Urothelium cell line (cell line): ENCODE measurements at places on chromosomes 5 and 9.

DNA sequence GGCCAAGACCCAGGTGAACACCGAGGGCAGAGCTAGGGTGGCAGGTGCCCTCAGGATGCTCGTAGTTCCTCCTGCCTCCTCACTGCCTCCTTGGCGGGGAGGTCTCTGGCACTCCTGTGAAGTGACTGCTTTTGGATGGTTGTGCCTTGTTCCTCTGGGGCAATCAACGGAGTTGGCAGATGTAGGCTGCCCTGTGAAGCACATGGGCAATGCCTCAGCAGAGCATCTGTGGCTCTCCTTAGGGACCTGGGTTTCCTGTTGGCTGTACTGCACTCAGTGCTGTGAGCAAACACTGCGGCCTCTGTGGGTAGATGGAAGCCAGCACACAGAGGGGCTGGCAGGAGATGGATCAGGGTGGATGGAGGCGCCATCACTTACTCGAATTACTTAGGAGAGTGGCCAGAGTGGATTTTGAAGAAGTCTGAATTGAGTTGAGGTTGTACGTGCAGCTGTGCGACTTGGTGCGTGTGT lies 71.4 kb upstream of the COL5A1 start:
- no peak for DNase-seq

- no peak for DNase-seq
Measured at GRCh38 chr5:101782352-101783103, 513.6 kb downstream of the SLCO4C1 start.

DNA sequence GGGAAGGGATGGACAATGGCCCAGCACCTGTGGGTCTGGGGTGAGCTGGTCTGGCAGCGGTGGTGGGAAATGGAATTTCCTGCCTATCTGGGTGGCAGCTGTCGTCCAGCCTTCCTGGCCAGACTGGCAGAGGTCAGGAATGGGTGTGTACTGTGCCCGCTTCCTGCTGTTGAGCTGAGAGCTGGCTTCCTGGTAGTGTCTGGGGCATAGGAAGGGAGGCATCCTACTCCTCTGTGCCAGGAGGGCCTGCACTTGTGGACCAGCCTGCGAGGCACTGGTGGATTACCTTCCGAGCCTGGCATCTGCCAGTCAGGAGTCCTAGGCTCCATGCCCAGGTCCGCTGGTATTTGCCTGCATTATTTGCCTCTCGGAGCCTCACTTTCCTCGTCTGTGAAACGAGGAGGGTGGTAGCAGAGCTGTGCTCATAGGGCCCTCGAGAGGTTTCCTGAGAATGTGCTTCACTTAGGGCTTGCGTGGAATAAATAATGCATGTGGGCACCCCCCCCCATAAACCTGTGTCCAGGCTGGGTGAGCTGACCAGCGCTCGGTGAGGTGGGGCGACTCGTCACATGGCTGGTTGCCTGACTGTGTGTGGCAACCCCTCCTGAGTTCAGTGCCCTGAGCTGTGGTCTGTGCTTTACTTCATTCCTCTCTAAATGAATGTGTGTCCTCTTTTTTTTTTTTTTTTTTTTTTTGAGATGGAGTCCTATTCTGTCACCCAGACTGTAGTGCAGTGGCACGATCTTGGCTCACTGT lies 47.7 kb downstream of the HMCN2 start:
- DNase-seq: no peak

DNA sequence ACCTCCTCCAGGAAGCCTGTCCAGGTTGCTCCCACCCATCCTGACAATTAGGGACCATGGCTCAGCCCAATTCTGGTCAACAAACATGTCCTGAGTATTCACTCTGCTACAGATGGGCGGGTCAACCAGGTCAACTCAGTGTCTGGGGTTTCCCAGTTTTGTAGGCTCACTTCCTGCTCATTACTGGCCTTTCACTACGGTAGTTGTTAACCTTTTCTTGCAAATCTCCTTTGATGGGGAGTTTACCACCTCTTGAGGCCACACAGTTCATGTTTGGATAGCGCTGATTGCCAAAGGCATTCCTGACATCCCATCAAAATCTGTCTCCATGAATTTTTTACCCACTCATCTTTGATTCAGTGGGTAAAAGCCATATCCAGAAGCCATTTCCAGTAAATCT lies 13.8 kb downstream of the TMEM8B start:
- no peak for DNase-seq

DNA sequence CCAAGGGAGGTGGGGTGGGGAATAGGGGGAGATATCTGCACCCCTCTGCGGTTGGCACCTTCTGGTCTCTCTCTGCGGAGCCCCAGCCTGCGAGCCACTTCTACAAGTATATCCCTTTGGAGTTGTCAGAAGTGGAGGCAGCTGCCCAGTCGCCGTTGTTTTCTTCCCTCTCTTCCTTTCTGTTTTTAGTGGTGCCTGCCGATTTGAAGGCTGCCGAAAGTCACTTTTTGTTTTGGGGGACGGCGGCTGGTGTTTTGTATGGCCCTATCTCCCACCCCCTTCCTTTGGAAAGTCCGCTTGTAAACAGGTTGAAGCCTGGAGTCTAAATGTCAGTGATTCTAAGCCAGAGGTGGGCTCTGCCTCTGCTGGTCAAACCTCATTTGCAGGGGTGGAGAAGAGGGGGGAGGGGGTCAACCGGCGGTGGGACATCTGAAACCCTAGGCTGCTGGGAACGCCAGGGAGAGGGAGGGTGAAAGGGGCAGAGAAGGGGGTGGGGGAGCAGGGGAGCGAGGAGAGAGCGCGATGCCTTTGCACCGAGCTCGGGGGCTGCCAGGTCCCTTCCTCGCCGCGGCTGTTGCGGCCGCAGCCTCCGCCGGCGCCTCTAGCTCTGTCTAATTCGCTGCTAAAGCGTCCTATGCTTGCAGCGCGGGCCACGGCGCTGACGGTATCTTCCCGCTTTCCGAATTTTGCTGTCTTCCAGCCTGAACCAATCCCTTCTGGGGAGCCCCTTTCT lies at the start of gene FGF10:
Gene FGF10, minus strand, starts transcription at position 331 of the 733 bp plus-strand sequence. CDS start 738 bp downstream, outside the sequence.
- DNase-seq: peak; percentile 47
